IPS DF 6.9 (cell line): ENCODE measurements at places on chromosomes 7 and 10.

- no peak for DNase-seq
These were observed 33.9 kb upstream of the XPNPEP1 start for GRCh38 chr10:109957092-109957797.

GRCh38 chr7:157016024-157016351 lies 5.5 kb upstream of the MNX1 start:
- no peak for DNase-seq

GRCh38 chr10:76111986-76112825 lies 680.8 kb downstream of the LRMDA start:
- no peak for DNase-seq

GRCh38 chr10:6333973-6334372 lies 131.2 kb downstream of the PFKFB3 start:
- DNase-seq = no peak

DNA sequence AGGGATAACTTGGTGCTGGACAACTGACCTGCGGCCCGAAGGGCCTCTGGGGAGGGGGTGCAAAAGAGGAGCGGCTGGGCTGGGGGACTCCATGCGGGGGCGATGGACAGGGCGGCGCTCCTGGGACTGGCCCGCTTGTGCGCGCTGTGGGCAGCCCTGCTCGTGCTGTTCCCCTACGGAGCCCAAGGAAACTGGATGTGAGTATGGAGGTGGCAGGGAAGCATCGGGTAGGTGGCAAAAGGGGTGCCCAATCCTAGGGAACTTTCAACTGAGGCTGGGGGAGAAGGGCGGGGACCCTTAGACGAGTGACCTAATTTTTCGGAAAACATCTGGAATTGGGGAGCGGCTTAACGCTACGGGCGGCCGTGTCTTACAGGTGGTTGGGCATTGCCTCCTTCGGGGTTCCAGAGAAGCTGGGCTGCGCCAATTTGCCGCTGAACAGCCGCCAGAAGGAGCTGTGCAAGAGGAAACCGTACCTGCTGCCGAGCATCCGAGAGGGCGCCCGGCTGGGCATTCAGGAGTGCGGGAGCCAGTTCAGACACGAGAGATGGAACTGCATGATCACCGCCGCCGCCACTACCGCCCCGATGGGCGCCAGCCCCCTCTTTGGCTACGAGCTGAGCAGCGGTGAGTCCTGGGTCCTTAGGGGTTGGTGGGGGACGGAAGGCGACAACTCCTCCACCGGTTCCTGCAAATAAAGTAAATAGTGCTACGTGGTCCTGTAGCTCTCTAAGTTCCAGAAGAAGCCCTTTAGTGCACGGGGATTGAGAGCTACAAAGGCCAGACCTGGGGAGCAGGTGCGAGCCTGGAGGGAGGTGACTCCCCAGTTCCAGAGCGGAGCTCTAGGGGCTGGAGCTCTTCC lies 622 bp downstream of the WNT16 start:
- DNase-seq = no peak

- DNase-seq = no peak
These were observed 18.6 kb upstream of the ADRB1 start for GRCh38 chr10:114024876-114025610.

DNA sequence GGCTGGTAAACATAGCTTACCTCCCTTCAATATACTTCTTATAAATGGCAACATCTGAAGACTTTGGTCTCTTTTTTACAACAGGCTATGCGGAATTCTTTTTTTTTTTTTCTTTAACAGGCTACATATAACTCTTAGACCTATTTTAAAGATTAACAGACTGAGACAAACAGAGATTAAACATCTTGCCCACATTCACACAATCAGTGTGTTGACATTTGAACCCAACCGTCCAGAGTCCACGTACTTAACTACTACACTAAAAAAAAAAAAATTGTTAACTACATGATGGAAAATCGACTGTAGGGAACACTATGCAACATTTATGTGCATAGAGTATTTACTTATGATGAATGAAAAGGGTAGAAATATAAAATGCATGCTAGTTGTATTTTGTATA lies 298.5 kb downstream of the ELMO1 start:
- DNase-seq = no peak

GRCh38 chr7:23264916-23265458 lies 18.4 kb downstream of the GPNMB start:
- no peak for DNase-seq

DNA sequence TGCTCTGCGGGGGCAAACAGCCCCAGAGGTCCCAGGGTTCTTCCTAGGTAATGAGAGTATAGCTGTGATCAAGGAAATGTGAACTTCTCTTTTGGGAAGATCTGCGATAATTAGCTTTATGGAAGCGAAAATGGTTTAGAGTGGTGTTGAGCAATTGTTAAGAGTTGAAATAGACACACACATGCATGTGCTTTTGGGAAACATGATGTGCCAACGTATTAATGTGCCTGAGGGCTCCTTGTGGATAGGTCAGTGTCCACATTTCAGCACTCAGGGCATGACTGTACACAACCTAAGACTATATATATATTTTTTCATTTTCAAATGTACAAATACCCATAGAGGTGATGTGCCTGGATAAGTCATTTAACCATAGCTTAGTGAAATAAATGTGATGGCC lies 67.0 kb downstream of the GSDME start:
- DNase-seq = no peak

GRCh38 chr10:29841724-29842649 lies 207.2 kb upstream of the SVIL start:
- no peak for DNase-seq

DNA sequence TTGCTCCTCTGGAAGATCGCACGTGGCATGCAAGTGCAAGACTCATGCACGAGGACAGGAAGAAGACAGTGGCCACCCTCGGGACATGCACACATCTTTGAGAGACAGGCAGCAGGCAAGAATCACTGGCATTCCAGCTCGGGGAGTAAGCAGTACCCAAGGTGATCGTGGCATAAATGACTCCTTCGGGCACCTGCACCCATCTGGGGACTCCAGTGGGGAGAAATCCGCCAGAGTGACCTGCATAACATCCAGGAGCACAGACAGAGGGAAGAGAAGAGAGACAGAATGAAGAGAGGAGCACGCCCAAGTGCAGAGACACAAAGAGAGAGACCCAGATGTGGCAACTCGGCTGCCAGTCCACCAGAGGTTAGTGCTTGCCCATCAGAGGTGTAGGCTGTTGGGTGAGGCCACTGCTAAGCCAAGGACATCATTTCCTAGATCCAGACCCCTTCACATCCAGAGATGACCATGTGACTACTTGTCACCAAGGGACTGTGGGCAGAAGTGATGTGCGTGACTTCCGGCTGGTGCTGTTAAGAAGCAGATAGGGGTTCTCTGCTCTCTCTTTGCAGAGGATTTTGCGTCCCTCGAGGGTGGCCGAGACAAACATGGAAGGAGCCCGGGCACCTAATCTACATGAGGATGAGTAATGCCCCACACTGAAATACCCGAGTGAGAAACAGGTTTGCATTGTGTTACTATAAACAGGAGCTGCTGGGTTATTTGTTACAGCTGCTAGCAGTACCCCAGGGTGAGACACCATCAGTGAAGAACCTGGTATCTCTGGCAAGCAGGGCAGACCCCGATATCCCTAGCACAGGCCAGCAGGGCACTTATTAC lies 80.6 kb downstream of the VWA2 start:
- no peak for DNase-seq

DNA sequence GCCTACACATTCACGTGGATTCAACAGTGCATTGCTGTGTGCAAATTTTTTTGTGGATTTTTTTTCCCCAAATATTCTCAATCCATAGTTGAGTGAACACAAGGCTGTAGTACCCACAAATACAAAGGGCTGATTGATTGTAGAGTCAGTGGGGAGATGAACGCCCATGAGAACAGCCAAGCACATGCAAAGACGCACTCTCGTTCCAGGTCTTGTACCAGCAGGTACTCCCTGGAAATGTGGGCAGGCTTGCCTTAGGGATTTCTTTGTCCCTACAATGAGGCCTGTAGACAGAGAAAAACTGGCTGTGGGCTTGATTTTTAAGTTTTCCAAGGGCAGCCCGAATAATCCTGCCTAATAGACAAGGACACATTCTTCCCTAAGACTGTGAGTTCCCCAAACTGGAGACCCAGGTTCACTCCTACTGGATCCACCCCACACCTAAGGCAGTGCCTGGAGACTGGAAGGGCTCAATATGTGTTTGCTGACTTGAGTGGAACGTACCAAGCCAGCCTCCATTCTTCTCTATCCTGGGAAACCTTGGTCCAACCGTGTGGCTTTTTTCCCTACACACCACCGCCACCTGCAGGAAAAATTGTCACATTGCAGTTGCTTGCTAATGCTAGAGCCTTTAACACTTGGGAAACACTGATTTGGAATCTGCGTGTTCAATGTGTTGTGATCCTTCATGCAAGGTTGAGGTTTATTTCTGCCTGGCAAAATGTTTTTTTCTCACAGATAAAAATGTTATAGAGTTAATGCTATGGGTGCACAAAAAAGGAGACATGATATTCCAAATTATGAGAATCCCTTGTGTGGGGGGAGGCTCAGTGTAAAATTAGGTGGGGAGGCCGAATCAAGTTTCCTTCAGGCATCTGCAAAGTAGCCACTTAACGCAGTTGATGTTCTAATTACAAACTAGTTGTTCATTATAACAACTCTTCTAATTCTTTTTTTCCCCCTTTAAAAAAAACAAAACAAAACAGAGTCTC lies 49.3 kb downstream of the PPP1R17 start:
- DNase-seq = peak; percentile 68

DNA sequence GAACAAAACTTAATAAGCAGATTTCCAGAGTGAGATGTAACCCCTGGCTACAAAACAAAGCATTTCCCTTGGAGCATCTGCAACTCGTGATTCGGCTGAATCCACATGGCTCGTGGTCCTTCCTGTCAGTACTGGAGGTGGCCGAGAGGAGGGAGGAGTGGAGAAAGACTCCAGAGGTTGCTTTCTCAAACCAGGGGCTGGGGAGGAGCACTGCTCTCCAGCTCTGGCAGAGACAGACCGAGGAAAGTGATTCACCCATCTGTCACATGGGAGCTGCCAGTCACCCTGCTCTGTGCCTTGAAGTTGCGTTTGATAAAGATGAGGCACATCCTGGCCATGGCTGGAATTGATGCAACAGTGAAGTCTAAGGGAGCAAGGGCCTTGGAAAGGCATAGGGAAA lies 72.7 kb downstream of the COL13A1 start:
- no peak for DNase-seq

DNA sequence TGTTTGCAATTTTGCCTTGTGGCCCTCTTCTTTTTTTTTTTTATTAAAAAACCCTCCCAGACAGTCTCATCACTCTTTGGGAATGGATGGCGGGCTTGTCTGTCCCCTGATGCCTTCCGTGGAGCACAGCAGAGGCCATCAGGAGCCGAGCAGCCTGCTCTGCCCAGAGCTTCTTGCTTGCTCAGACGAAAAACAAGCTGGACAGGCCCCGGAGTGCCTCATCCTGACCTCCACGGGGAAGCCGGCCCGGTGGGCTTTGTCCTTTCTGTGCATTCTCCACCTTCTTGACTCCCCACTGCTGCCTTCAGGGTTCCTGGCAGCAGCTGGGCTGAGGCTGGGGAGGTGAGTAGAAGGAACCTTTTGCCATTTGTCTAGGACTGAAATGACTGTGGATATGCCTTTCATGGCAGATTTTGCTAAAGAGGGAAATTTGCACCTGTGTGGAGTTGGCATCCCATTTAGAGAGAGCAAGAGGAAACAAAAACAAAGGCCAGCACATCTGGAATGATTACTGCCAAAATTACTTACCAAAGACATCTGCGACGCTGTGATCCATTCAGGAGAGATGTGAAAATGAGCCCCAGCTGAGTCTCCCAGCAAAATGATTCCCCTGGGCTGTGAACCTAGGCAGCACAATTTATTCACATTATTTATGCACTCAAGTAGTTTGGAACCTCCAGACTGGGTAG lies 108.3 kb downstream of the AOAH start:
- DNase-seq = no peak

- DNase-seq = no peak
These were observed 429.0 kb upstream of the LRGUK start for GRCh38 chr7:133698127-133698526.

DNA sequence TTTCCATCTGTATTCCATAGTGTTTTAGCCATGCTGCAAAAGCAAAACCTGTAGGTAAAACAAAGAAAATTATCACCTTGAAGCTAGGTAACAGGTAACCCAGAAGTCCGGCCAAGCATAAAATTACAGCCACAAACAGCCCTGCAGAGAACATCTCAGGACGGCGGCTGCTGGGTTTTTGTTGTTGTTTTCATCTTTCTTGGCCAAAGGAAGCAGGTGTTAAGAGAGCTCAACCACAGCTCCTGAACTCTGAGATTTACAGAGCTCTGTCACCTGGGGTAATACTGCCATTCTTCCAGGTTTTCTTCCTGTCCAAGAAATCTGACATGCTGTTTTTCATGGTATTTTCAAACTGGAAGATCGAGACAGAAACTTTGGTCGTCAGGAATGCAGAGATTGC lies 847 bp upstream of the SCIN start:
- DNase-seq = no peak

DNA sequence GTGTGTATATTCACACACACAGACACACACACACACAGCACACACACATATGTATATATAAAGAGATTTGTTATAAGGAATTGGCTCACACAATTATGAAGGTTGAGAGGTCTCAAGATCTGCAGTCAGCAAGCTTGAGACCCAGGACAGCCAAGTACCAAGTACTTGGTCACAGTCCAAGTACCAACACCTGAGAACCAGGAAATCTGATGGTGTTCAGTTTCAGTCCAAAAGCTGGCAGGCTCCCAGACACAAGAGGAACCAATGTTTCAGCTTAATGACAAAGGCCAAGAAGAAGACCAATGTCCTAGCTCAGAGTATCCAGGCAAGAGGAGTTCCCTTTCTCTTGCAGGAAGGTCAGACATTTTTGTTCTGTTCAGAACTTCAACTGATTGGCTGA lies 780.2 kb downstream of the MAGI2 start:
- no peak for DNase-seq

DNA sequence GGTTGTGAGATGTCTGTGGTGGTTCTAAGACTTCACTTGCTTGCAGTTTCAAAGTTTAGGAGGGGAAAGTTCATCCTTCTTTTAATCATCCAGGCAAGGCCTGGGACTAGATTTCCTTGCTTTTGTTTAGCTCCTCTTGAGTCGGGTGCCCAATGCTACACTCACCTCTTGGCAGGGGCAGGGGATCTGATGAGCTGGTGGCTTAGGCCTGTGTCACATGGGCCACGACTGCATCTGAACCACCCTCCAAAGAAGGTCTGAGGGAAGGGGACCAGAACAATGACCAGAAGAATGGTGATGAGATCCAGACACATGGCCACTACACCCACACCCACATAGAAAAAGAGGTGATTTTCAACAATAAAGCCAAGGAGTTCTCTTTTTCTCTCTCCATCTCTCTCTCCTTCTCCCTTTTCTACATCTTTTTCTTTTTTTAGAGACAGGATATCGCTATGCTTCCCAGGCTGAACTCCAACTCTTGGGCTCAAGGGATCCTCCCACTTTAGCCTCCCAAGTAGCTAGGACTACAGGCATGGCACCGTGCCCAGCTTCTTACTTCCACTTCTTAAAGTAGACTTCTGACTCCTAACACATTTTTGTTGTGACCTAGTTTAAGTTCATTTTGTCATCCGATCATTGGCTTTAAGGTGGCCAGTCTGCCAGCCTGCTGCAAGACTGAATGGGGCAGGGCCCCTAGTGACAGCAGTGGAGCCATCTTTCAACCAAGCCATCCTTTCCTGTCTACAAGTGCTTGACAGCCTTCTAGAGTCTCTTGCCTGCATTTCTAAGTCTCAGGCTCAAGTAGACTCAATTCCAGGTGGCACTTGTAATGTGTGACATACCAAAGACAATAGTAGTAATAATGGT lies 350.9 kb downstream of the RNLS start:
- no peak for DNase-seq

GRCh38 chr7:100900978-100901377 lies 5.3 kb upstream of the ACHE start:
- no peak for DNase-seq
